Sigmoid colon (tissue), 7 donors: ENCODE measurements at places on chromosomes 2 and 18. TPM values are rescaled to one million over a fixed set of nuclear protein-coding genes. Genes with fewer than 3 reads are reported as not detected.

- no peak for DNase-seq
- H3K4me3 ChIP-seq, result no peak overlapping the region
- H3K36me3 ChIP-seq, result no peaks in the 10 kb centered on the region
- no peaks in the 10 kb centered on the region for H3K4me1 ChIP-seq
- no peak overlapping the region for H3K27ac ChIP-seq
- H3K27me3 ChIP-seq, result no peaks in the 10 kb centered on the region
Measured at GRCh38 chr2:148901142-148901541, 26.1 kb downstream of the KIF5C start.

GRCh38 chr18:74797577-74798151, 200.0 kb downstream of the ZNF407 start:
- H3K4me1 ChIP-seq, result peaks cover 22% of the 10 kb centered on the region
- H3K27me3 ChIP-seq, result no peaks in the 10 kb centered on the region
- H3K36me3 ChIP-seq, result no peaks in the 10 kb centered on the region
- H3K27ac ChIP-seq, result peak overlapping the region; percentile 75
- no peak for DNase-seq

DNA sequence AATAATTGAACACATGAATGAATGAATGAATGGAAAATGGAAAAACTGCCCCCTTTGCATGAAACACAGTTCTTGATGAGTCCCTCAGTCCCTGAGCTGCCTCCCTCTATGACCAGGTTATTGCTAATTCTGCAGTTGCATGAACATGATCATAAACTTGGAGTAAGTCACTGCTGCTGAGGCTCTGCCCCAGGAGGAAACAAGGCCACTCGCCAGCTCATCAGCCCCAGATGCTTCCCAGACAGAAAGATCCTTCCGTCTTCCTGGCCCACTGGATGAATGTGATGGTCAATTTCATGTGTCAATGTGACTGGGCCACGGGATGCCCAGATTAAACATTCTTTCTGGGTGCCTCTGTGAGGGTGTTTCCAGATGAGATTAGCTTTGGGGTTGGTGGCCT, 16.4 kb downstream of the GPR45 start:
- H3K4me3 ChIP-seq, result no peak overlapping the region
- H3K27ac ChIP-seq, result no peak overlapping the region

DNA sequence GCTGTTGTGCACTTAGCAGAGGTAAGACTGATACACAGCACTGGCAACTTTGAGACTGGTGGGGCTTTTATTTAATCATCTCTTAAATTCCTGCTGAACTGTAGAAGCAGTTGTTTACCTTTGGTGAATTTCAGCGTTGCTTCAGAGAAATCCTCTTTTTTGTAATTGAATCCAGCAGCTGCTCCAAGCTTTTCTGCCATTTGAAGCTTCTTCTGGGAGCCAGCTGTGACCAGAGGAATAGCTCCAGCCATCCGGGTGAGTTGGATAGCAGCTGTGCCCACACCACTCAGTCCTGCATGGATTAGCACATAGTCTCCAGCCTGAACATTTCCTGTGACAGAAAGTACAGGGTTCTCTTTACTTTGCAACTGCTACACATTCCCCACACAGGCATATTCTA, 3.9 kb downstream of the TP53I3 start:
- H3K4me1 ChIP-seq, result peaks cover 17% of the 10 kb centered on the region
- H3K27ac ChIP-seq, result no peak overlapping the region
- no peak overlapping the region for H3K4me3 ChIP-seq
- no peak for DNase-seq

DNA sequence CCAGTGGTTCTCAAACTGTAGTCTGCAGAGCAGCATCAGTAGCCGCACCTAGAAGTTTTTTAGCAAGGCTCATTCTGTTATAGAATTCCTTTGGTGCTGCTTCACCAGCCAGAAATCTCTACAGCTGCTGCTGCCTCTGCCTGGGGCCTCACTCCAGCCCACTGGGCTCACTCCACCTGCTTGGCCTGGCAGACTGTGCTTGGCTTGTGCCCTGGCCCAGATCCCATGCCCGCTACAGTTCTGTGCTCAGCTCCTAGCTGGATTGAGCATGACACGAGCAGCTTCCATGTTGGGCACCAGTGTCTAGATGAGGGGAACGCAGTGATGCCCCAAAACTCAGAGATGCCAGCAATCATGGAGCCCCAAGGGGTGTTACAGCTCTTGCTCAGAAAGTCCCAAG, 22.6 kb downstream of the MAPK4 start:
- H3K27me3 ChIP-seq, result no peaks in the 10 kb centered on the region
- H3K4me3 ChIP-seq, result no peak overlapping the region
- no peaks in the 10 kb centered on the region for H3K36me3 ChIP-seq

DNA sequence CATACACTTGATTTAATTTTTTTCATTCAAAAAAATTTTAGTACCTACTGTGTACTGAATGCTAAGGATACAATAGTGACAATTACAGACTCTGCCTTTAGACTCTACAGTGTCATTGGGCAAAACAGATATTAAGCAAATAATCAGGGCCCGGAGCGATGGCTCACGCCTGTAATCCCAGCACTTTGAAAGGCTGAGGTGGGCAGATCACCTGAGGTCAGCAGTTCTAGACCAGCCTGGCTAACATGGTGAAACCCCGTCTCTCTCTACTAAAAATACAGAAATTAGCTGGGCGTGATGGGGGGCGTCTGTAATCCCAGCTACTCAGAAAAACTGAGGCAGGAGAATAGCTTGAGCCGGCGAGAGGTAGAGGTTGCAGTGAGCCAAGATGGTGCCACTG, 1.4 kb downstream of the UBXN2A start:
- no peak for DNase-seq
- peaks cover 9% of the 10 kb centered on the region for H3K4me1 ChIP-seq
- H3K27me3 ChIP-seq, result no peaks in the 10 kb centered on the region
- H3K27ac ChIP-seq, result peak overlapping the region; percentile 95
- peak overlapping the region; percentile 81 for H3K4me3 ChIP-seq
- no peaks in the 10 kb centered on the region for H3K36me3 ChIP-seq

GRCh38 chr18:23196119-23197007, 61.1 kb downstream of the CABLES1 start:
- no peak overlapping the region for H3K27ac ChIP-seq
- no peaks in the 10 kb centered on the region for H3K36me3 ChIP-seq
- no peaks in the 10 kb centered on the region for H3K27me3 ChIP-seq
- peaks cover 8% of the 10 kb centered on the region for H3K4me1 ChIP-seq

GRCh38 chr2:134900151-134900550, 18.5 kb upstream of the CCNT2 start:
- H3K27ac ChIP-seq, result no peak overlapping the region
- no peaks in the 10 kb centered on the region for H3K27me3 ChIP-seq
- no peaks in the 10 kb centered on the region for H3K36me3 ChIP-seq
- no peak overlapping the region for H3K4me3 ChIP-seq

DNA sequence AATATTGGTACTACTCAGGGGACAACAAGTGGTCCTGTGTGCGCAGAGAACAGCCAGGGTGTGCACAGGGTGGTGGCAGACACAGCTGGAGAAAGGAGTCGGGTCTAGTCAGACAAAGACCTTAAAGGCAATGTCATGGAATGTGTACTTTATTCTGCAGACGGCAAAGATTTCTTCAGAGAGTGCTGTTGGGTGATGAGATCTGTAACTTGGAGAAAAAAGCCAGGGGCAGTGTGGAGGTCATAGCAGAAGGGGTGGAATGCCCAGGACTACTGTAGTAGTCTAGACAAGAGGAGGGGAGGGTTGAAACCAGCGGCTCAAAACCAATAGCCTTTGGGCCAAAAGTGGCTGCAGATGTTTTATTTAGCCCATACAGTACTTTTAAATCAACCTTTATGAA, 121.3 kb upstream of the ZFP36L2 start:
- H3K4me1 ChIP-seq, result peaks cover 96% of the 10 kb centered on the region
- H3K27ac ChIP-seq, result peak overlapping the region; percentile 92
- DNase-seq, result no peak
- no peak overlapping the region for H3K4me3 ChIP-seq

GRCh38 chr18:57666818-57667497, 45.3 kb upstream of the NARS1 start:
- H3K27ac ChIP-seq, result no peak overlapping the region
- no peak overlapping the region for H3K4me3 ChIP-seq
- H3K27me3 ChIP-seq, result no peaks in the 10 kb centered on the region
- no peaks in the 10 kb centered on the region for H3K4me1 ChIP-seq
- no peak for DNase-seq
- no peaks in the 10 kb centered on the region for H3K36me3 ChIP-seq

DNA sequence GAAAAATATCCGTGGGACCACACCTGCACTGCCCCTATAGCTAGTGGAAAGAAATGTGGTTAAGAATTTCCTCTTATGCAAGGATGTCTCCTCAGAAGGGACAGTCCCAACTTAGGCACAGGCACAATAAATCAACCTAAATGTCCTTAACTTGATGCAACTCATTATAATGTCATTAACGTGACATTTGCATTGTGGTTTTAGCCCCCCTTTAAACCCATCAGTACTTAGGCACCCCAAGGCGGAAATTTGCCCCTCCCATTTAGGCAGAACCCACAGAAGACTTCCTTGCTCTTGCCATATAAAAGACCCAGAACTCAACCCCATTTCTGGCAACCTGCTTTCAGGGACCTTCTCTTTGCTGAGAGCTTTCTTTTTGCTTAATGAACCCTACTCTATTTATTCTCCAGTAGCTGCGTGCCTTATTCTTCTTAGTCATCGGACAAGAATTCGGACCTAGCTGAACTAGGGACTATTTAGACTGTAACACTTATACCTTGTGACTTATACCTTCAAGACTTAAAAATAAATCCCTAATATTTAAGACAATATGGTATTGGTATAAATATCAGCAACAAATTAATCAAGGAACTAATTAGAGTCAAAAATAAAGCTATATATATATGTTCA, 1281.6 kb upstream of the TMEFF2 start:
- H3K36me3 ChIP-seq, result no peaks in the 10 kb centered on the region
- no peak for DNase-seq
- no peak overlapping the region for H3K4me3 ChIP-seq

The CNTNAP5 gene
- 4.5 TPM for total RNA-seq

The EVA1A gene
- not detected for total RNA-seq

The MYO7B gene
- not detected for total RNA-seq
